ENCODE measurements at places on chromosomes 5 and 9.

DNA sequence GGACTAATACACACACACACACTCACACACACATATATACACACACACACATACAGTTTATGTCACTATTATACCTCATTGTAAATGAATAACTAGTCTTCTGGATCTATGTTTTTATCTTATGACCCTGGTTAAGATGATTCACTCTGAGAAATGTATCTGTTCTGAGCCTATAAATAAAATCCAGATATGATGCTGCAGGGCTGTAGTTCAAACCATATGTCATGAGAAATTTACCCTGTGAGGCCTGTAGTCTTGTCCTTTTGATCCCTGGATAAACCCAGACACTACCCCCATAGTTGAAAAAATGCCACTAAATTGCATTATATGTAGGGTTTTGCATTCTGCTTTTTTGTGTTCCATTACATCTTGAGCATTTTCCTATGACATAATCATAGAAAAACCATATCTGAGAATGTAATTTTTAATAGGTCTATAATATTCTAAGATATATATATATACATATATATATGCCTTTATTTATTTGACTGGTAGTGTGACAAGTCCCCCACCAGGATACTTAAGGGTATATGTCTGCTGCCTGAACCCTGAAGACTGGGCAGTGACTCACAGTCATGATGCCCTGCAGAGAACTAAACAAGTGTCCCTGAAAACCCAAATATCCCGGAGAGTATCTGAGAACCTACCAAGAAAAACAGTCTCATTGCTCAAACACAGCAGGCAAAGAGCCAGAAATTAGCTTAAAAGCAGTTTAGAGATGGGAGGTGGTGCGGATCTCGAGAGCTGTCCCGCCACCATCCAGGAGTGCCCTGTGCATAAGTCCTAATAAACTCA, 18.4 kb upstream of the ALDOB start:
- DNase-seq: no peak

GRCh38 chr9:14089051-14089803, 224.7 kb downstream of the NFIB start:
- no peak for DNase-seq

- DNase-seq: no peak
Measured at GRCh38 chr5:134906811-134907210, 1.9 kb downstream of the PCBD2 start.

- DNase-seq: no peak
Measured at GRCh38 chr5:148374690-148375360, 8.9 kb upstream of the FBXO38 start.

- no peak for DNase-seq
Measured at GRCh38 chr5:80745490-80745889, 90.7 kb upstream of the DHFR start.

- no peak for DNase-seq
Measured at GRCh38 chr5:157563373-157563928, 12.1 kb downstream of the ADAM19 start.

- DNase-seq: no peak
Measured at GRCh38 chr9:25461416-25461815, 216.8 kb downstream of the TUSC1 start.

- DNase-seq: no peak
Measured at GRCh38 chr9:26437056-26437711, 455.4 kb downstream of the CAAP1 start.

DNA sequence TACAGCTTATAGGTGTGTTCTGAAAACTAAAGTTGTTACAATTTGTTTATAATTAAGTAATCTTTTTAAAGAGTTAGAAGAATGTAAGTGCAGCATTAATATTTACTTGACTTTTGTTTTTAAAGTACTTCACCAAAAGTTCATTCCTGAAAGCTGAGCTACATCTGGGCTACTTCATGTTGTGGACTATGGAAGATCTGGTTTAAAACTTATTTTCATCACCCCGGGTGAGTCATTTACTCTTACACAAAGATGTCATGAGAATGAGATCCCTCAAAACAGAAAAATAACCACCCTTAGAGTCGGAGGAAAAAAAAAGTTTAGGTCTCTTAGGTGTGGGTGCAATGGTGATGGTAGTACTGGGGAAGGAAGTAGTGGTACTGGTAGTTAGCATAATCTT, 5.1 kb downstream of the POU5F2 start:
- DNase-seq: no peak

GRCh38 chr9:113990570-113990907, 87.6 kb downstream of the AMBP start:
- no peak for DNase-seq

- no peak for DNase-seq
Measured at GRCh38 chr9:87517732-87518131, 20.1 kb downstream of the DAPK1 start.

DNA sequence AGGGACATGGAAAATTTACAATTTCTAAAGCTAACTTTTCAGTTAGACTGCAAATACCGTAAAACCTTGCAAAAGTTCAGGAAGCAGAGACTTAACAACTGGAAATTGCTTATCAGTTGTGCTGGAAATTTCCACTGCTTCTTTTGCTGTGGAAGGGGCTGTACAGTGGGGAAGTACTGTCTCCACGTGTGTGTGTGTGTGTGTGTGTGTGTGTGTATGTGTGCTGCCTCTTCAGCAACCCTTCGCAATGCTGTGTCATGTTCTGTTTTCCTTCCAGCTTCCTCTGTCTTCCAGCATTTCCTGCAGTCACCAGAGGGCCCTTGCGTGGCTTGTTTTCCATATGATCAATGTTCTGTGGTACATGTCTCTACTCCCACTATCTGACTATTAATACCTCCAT, 87.5 kb upstream of the RANBP3L start:
- DNase-seq: no peak

GRCh38 chr5:126081209-126081608, 342.0 kb upstream of the GRAMD2B start:
- DNase-seq: no peak

GRCh38 chr9:119884438-119884837, 515.2 kb upstream of the BRINP1 start:
- DNase-seq: no peak

GRCh38 chr9:72467766-72468738, 53.4 kb upstream of the TMC1 start:
- no peak for DNase-seq

- DNase-seq: no peak
Measured at GRCh38 chr5:4720831-4721230, 419.3 kb upstream of the ADAMTS16 start.

- no peak for DNase-seq
Measured at GRCh38 chr9:12854221-12854620, 79.4 kb downstream of the LURAP1L start.

- no peak for DNase-seq
Measured at GRCh38 chr5:84378961-84379360, 5.7 kb downstream of the EDIL3 start.

DNA sequence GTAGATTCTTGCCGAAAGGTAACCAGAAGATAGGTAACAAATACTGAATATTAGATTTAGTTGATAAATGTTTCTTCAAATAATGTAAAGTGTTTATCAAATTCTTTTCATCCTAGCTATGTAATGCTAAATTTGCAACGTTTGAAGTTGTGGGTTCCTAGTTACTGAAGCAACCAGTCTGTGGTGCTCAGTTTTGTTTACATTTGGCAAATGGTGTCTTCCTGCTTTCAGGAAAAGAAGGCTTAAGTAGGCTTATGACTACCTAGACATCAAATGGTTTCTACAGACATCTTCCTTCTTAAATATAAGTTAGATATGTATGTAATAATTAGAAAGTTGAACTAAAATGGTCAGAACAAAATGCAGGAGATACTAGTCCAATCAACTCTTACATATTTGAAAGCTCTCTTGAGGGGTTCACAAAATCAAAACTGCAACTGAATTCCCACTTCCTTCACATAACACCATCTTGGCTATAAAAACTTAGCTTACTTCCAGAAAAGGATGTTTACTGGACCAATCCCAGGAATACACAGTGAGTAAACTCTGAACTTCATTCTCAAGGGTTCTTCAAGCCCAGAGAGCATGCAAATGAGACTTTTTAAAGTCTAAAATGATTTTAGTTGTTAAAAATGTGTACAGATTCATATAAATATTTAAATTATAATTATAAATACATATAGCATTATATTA, 125.7 kb upstream of the ITGA1 start:
- no peak for DNase-seq

DNA sequence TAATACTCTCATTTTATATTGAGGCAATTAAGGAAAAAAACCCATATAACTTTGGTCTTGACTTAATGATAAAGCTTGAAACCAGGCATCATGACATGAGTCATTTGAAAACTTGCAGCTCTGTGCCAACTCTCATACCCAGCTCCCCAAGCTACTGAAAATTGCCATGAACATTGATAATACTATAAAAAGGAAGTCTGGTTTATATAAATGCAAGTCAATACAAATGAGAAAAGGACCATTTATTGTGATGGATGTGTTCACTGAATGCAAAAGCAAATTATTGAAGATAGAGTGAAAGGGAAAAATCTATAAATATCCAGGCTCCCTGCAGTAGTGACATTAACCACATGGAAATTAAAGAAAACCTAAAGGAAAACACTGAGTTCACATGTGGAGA, 116.3 kb downstream of the DEPDC1B start:
- no peak for DNase-seq

DNA sequence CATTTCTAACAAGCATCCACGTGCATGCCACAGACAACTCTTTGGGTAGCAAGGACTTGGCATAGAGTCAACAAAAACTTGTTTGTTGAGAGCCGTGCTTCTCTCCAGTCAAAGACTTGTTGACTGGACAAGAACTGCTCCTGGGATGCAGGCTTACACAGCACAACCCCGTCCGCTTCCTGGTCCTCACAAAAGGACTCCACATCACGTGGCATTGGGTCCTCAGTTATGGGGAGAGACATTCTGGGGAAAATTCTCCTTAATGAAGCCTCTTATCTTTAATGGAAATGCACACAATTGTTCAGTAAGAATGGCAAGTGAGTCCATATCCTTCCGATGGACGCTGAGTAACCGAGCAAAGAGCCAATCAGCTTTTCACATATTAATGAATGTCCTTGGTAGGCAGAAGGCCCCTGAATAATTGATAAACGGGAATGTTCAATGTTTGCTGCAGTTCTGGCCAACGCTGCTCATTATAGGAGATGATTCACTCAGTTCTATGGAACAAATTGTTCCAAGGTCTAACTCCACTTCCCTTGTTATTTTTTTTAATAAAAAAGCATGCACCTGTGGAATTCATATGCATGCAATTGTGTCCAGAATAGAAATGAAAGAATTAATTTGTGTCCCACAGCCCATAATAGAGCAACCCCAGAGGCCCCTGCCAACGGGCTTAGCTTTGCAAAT, 97.0 kb upstream of the ZNF366 start:
- DNase-seq: no peak

GRCh38 chr9:22216730-22217172, 207.6 kb upstream of the CDKN2B start:
- no peak for DNase-seq

DNA sequence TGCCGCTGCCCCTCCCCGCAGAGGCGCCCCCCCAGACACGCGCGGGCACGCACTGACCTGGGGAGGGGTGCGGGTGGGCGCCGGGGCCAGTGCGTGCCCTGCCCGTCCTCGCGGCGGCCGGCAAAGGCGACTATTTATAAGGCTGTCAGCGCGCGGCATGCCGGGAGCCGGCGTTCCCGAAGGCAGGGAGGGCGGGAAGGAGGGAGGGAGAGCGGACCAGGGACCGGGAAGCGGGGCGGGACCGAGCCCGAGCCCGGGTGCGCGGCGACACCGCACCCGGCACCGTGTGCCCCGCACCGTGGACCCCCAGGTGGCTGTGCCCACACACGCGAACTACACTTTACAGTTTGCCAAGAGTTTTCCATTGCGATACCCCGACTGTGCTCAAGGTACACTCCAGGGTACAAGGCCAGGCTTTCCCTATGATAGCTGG, at the start of gene AK1:
AK1 (minus strand) TSS at position 110 of the 433 bp plus-strand sequence. CDS start 3,058 bp downstream, outside the sequence.
- no peak for DNase-seq

GRCh38 chr5:170907758-170908157, 45.9 kb downstream of the RANBP17 start:
- no peak for DNase-seq

GRCh38 chr5:31273161-31273560, 79.7 kb downstream of the CDH6 start:
- no peak for DNase-seq

DNA sequence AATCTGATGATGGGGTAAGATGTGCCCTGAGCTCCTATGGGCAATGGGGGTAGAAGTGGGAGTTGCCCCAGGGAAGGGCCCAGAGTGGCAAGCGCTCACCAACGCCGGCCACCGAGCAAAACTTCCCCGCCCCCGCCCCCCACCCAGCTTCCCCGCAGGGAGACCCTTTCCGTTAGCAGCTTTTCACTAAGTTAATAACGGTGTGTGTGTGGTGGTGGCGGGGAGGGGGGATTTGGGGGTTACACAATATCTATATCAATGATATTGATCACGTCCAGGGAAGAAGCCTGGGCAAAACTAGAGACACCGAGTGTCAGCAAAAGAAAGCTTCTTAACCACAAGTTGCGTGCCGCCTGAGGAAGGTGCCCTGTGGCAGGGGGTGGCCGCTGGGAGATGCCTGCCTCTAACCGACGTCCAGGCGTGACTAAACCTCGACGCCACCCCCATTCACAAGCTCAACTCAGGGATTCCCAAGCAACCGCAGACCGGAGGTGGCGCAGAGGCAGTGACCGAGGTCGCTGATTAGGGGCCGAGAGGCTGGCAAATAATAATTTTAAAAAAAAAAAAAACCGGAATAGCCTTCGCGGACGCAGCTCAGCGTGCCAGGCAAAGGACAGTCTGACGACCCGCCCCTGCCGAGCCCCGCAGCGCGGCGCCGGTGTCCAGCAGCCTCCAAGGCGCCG, 222.6 kb downstream of the MEF2C start:
- DNase-seq: no peak

- no peak for DNase-seq
Measured at GRCh38 chr5:123460296-123460729, 37.1 kb upstream of the CEP120 start.

DNA sequence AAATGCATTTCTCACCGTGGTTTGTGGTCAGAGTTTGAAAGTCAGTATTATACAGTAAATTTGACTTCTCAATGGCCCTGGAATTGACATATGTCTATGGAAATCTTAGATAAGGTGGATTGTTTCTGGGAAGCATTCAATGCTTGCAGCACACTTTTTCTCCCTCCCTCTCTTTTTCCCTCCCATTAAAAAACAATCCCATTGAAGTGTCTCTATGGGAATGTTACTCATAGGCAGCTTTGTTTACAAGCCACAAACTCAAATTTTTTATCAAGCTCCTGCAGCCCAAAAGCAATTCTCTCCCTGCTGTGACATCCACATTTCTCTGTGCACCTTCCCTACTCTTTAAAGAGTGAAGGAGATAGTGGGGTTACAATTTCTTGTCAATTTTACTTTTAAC, 292.1 kb downstream of the ARRDC3 start:
- no peak for DNase-seq

DNA sequence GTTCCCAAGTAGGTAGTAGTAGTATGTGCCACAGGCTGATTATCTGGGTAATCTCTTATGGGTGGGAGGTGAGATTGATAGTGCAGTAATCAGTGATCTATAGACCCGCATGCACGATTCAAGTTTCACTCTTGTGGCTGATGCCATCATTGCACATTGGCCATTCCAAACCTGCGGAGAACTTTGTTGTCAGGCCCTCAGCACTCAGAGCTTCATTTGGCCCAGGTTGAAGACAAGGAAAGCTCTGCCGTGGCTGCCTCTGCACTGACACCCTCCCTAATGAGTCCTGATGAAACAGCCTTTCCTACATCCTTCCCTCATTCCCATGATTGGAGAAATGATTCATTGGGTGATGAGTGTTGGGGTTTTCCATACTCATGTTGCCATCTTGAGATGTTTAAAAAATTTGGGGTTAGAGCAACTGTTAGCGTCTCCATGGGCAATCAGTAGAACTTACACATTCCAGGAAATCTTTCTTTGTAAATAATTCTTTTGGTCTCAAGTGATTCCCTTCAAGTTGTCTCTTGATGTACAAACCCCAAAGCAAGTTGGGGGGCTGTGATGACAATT, 22.9 kb downstream of the PROP1 start:
- no peak for DNase-seq
